ENCODE measurements at places on chromosomes 2 and 18.
A peak's percentile ranks its signal among the peaks of the same experiment; 100 is the strongest.

GRCh38 chr2:52074130-52074719 is 1042.3 kb upstream of the NRXN1 start:
- no peak for DNase-seq

- DNase-seq = no peak
Observed at GRCh38 chr2:24434541-24434940, 56.5 kb upstream of the NCOA1 start.

- no peak for DNase-seq
Observed at GRCh38 chr2:197219636-197220035, 90.9 kb downstream of the ANKRD44 start.

- DNase-seq = no peak
Observed at GRCh38 chr2:60541056-60541651, 12.3 kb downstream of the BCL11A start.

DNA sequence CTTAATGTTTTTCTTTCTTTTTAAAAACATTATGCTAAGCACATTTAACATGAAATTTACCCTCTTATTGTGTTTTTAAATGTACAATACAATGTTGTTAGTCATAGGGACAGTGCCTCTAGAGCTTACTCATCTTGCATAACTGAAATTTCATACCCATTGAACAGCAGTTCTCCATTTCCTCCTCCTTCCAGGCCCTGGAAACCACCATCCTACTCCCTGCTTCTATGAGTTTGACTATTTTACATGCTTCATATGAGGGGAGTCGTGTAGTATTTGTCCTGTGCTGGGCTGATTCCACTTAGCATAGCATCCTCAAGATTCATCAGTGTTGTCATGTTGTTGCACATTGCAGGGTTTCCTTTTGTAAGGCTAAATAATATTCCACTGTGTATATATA is 92.6 kb downstream of the SPATS2L start:
- peak; percentile 25 for DNase-seq

DNA sequence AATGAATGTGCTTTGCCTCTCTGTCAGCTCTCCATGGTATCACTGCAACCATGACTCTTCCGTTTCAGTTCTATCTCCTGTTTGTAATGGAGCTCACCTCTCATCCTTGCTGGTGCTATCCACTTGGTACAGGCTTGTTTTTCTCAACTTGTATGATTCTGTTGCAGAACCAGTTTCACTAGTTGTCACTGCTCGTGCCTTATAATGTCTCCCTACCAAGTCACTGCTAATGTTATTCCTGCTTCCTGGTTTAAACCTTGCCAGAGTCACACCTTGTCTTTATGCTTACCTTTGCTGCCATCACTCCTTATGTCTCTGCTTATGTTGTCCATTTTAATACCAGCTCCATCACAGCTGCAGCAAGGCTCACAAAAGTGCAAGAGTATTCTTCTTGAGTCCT is 1191.0 kb upstream of the LRRTM1 start:
- DNase-seq = no peak

- no peak for DNase-seq
Observed at GRCh38 chr18:21099442-21099841, 12.2 kb downstream of the ROCK1 start.

GRCh38 chr2:100205174-100205573 is 62.8 kb upstream of the AFF3 start:
- DNase-seq = no peak

GRCh38 chr2:18243816-18244215 is 316.6 kb downstream of the RDH14 start:
- DNase-seq = no peak

GRCh38 chr2:152493417-152493816 is 158.4 kb downstream of the FMNL2 start:
- DNase-seq = no peak

DNA sequence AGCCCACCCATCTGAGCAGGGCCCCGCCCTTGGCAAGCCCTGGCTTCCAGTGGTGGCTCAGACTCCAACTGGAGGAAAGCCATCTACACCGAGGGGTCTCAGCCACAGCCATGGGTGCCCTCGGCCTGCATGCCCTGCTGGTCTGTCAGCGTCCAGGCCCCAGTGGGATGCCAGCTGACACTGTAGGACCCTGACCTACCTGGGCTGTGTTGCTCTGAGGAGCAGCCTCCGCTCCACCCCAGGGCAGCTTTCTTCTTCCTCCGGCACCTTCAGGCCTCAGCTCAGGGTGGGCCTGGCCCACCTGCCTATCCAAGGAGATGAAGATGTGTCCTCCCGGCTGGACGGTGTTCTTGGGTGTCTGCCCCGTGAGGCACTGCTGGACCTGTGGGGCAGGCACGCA is 13.9 kb upstream of the ARHGEF4 start:
- no peak for DNase-seq

- DNase-seq = no peak
Observed at GRCh38 chr2:27741673-27742072, 29.8 kb upstream of the MRPL33 start.

GRCh38 chr18:45978084-45978483 is 11.0 kb upstream of the EPG5 start:
- no peak for DNase-seq

DNA sequence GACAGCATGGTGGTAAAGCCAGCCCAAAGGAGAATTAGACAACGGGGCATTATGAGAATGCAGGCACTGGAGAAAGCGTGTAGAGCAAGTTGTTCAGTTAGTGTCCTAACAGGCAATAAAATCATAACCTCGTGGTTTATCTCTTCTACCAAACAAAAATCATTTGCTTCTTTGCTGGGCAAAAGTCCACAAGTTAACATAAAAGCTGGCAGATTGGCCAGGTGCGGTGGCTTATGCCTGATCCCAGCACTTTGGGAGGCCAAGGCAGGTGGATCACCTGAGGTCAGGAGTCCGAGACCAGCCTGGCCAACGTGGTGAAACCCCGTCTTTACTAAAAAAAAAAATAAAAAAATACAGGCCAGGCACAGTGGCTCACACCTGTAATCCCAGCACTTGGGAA is 364.1 kb downstream of the SETBP1 start:
- DNase-seq = no peak

- no peak for DNase-seq
Observed at GRCh38 chr18:25239581-25240419, 112.2 kb downstream of the ZNF521 start.

GRCh38 chr2:53505826-53506225 is 261.8 kb upstream of the CHAC2 start:
- DNase-seq = peak; percentile 64

DNA sequence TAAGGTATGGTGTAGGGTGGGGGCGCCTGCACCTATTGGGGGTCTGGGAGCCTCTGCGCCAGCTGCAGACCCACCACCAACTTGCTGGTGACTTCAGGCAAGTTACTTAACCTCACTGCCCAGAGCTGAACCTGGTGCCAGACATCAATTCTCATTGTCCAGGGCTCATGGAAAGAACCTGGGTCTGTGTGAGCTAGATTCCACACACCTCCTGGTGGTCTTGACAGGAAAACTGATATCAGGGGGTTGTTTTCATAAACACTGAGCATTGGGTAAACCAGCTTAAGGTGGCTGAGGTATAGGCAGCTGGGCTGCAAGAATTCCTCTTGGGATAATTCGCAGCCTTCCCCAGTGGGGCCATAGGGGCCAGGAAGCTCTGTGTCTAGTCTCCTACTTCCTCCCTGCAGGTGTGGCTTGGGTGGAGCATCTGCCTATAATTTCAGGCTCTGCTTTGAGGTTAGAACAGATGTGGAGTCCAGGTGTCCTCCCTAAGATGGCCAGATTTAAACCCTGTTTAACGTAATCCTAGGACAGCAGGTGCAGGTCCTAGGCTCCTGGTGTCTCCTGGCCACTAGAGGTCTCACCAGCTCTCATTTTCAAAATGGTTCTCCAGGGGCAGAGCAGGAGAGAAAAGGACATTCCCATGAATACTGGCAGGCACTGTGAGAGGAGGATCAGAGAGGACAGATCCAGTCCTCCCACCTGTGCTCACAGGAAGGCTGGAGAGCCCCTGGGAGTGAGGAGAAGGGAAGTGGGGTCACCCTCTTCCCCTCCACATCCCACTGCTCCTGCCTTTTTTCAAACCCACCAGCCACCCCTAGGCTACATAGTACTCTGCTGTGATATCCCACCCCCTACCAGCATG is 100.4 kb upstream of the SMAD2 start:
- peak; percentile 82 for DNase-seq

GRCh38 chr2:95382686-95383634 is 19.5 kb upstream of the FAHD2A start:
- DNase-seq = no peak

DNA sequence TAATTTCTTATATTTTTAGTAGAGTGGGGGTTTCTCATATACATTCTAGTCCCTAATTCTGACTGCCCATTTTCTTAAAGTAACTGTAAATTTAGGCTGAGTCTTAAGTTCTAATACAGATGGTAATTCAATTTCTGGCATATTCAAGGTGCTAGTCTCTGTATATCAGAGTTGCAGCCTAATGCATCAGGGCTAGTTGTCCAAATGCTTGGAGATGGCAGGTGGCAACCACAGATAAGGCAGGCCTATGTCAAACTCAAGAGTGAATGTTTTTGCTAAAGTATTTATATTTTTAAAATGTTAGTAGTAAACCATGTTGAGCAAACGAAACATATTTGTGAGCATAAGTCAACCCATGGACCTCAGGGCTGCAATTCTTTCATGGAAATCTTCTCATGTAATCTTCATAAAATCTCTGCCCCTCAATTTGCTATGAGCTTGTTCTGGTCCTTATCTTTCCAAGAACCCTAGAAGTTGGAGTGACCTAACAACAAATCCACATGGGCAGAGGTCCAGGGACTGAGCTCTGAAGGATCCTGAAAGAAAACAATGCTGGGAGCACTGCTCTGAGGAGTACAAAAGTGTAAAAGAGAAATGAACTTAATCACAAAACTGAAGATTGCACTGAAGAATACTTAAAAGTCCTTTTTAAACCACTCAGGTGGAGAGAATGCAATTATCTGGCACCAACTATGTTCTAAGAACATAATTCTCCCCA is 27.3 kb upstream of the DSC2 start:
- DNase-seq = no peak

GRCh38 chr2:172172513-172173173 is 69.9 kb upstream of the DLX2 start:
- peak; percentile 84 for DNase-seq

Measured in astrocyte of the hippocampus (primary cell).